Ammon's horn (tissue), 1 donor: ENCODE measurements at places on chromosomes 7 and 10.

GRCh38 chr7:7446616-7447015 lies 89.1 kb downstream of the COL28A1 start:
- no peak for DNase-seq

- DNase-seq = no peak
Measured at GRCh38 chr7:50851451-50851850, 68.8 kb upstream of the GRB10 start.

- DNase-seq = peak; percentile 59
Measured at GRCh38 chr10:58512491-58513187, at the start of gene BICC1. TSS of gene BICC1 (plus strand) at chr10:58512872. CDS start at chr10:58513144, 272 bp downstream.

DNA sequence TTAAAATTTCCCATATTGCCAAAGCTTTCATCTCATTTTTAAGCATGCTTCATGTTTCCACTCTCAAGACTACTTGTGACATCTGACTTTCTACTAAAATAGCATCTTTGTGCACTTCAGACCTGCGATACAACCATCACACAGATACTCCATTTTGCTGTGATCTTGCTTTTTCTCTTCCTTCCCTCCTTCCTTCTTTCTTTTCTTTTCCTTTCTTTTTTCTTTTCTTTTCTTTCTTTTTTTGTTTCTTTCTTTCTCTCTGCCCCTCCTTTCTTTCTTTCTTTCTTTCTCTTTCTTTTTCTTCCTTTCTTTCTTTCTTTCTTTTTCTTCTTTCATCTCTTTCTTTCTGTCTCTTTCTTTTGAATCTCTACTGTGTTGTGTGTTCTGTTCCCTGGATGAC lies 194.0 kb upstream of the KCND2 start:
- DNase-seq = no peak

GRCh38 chr10:88088441-88089340 lies 225.3 kb downstream of the PTEN start:
- no peak for DNase-seq

- no peak for DNase-seq
Measured at GRCh38 chr7:34487391-34488115, 170.5 kb upstream of the NPSR1 start.

GRCh38 chr10:11407939-11408338 lies 203.5 kb downstream of the USP6NL start:
- no peak for DNase-seq

DNA sequence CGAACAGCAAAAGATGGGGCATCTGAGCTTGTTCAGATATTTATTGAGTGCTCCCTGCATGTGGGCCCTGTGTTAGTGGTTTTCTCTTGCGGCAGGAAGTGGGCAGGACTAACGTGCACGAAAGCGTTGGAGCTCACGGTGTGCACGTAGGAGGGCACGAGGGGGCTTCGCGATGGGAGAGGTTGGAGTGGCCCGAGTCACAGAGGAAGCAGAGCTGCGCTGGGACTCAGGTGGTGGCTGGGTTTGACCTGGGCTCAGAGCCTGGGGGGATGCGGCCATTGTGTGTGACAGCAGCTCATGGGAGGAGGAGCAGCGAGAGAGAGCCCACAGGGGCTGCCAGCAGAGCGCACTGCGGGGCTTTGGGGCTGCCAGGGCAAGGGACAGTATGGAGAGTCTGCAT lies 7.7 kb downstream of the ZSCAN25 start:
- no peak for DNase-seq

DNA sequence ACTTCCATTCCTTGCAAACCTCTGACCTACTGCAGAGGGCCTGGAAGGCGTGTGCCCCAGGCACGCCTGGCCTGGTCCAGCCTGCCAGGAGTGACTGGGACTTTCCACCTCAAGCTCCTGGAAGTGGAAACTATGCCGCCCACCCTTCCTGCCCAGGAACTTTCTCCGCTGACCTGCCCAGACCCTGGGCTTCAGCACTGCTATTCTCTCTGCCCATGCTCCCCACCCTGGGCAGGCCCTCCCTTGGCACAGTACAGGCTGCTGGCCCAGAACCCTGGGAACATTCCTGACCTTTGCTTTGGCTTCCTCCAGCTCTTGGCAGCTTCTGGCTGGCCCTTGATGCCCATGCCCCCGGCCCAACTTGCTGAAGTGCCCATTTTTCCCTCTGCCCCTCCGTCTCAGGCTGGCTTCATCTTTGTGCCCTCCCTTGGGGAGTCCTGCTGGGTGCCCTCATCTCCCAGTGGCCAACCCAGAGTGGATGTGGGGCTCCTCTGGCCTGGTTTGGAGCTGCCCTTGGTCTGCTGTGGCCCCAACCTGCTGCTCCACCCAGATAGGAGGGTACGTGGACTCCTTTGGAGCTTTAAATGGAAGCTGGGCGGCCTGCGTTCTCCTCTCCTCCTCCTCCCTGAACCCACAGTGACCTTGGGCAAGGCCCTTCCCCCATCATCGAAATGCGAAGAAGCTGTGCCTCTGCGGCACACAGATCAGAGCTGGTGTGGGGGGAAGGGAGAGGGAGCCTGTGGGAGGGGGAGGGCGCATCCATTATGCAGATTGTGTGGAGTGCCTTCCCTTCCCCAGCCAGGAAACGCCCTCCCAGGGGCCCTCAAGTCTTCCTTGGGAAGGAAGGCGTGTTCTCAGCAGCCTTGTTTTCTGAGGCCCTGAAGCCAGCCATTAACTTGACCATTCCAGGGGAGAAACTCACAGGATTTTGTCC lies 3.4 kb downstream of the MMRN2 start:
- peak; percentile 59 for DNase-seq

DNA sequence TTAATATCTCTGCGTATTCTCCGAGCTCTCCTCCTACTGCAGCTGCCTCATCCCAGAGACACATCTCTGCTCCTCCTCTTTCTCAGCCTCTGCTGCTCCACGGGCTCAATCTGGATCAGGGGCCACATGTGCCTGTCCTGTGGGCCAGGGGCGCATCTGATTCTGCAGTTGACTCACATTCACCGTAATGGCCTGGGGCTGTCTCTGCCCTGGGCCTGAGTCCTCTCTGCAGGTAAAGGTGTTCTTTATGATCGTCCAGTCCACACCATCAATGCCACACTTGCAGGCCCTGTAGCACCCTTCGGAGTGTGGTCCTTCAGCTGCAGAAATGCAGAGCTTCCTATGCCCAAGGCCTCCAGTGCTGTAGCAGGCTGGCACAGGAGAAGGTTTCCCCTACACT lies 154.5 kb downstream of the OAT start:
- DNase-seq = no peak
